Cerebellum (tissue), 4 donors: ENCODE measurements at places on chromosomes 5 and 9.

DNA sequence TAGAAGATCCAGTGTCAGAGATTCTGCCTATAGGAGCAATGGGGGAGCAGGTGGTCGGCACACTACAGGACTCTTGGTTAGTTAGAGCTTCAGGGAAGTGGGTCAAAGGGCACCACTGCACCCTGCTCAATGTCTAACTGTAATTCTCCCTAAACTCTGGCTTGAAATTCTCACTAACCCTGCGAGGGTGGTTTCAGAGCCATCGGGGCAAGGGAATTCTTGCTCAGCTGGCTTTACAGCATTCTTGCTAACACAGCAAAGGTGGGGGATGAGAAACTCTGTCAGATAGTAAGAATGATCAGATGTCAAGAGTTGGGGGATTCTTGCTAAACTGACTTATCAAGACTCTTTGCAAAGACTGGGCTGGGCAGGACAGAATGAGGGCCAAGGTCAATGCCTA is 4.7 kb upstream of the ZNF354C start:
- no peak for DNase-seq

DNA sequence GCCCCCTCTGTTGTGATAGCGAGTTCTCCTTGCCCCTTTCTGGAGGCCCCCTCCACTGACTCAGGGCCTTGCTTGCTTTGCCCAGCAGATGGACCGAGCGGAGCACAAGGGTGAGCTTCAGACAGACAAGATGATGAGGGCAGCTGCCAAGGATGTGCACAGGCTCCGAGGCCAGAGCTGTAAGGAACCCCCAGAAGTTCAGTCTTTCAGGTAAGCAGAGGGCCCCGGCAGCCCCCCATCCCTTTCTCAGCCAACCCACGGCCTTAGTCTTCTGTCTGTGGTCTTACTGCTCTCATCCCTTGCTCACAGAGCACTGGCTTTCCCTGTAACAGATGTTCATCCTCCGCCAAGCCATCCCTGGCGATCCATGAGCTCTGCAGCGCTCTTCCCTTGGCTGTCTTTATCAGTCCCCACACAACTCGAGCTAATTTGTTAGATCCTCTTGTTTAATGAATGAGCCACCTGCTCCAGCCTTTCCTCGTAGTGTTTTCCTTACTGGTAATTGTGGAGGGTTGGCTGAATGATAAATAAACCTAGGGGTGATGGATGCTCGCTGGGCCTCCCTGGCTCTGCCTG is 18.4 kb upstream of the RARS1 start:
- DNase-seq: no peak

DNA sequence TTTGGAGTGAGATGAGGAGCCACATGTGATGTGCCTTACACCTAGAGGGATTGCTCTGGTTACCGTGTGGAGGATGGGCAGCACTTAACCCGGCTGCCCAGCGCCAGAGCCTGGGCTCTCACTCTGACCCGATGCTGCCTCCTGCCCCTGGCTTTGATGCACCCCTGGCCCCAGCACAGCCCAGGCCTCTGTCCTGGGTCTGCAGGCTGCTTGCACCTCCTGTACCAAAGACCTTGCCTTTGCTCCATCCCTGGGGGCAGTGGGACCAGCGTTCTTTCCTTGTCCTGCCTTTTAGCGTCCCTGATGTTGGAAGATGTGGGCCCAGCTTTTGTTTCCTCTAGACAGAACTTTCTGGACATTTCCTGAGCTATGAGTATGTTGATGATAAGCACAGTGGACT is 40.4 kb downstream of the FGF18 start:
- no peak for DNase-seq

DNA sequence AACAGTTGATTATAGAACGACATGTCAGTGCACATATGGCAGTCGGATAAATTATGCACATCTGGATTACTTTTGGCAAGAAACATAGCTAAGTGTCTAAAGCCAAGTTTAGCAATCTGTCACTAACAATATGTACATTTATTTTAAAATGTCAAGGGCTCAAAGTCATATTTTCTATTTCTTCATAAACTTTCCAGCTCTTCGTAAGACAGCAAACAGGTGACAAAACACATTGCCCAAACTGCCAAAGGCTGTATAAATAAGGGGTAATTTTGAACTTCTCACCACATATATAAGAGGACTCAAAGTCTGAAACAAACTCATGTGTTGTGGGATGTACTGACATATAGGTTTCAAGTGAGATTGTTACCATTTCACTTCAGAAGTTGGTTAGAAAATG is 237.2 kb downstream of the ARL15 start:
- no peak for DNase-seq

DNA sequence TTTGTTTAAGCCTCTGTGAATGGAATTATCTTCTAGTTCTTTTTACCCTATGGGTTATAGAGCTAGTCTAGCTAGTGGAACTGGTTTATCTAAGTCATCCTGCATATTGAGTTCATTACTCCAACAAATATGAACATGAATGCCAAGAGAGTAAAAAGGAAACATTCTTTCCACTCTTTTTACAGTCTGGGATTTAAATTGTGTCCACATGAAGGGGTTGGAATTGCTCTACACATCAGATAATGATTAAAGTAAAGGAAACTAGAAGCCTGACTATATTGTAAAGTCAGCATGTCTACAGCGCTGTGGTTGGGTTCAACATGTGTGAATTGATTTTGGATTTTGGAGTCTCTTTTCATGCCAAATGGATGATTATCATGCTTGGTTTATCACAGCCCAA is 173.1 kb downstream of the CCDC171 start:
- DNase-seq: no peak

DNA sequence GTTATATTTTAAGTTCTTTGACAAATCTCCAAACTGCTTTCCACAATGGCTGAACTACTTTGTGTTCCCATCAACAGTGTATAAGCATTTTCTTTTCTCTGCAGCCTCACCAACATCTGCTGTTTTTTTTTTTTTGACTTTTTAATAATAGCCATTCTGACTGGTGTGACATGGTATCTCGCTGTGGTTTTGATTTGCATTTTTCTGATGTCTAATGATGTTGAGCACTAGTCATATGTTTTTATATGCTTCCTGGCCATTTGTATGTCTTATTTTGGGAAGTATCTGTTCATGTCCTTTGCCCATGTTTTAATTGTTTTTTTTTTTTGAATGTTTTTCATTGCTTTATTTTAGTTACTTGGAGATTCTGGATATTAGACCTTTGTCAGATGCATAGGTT is 196.6 kb downstream of the PLK2 start:
- no peak for DNase-seq

DNA sequence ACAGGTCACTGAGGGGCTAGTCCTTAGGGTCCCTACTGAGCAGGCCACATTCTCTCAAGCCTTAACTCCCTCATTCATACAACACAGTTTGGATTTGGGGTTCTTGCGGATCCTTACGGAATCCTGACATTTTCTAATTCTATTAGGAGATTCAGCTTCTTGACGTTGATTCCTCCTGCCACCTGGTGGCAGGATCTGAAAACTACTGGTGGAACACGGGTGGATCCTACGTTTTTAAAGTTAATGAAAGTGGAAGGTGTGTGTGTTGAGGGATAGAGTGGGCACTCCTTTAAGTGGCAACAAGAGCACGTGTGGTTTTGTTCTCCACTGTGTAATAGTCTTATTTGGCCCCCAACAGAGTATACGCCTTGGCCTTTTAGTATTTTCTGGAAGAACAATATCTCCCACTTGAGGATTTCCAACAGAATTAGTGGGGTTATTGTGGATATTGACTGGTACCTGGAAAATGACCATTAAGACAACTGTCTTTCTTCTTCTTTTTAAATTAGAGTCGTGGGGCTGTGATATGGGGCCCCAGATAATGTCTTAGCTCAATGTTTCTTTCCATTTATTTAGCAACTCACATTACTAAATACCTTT is 25.2 kb downstream of the SLC28A3 start:
- DNase-seq: peak; percentile 59

DNA sequence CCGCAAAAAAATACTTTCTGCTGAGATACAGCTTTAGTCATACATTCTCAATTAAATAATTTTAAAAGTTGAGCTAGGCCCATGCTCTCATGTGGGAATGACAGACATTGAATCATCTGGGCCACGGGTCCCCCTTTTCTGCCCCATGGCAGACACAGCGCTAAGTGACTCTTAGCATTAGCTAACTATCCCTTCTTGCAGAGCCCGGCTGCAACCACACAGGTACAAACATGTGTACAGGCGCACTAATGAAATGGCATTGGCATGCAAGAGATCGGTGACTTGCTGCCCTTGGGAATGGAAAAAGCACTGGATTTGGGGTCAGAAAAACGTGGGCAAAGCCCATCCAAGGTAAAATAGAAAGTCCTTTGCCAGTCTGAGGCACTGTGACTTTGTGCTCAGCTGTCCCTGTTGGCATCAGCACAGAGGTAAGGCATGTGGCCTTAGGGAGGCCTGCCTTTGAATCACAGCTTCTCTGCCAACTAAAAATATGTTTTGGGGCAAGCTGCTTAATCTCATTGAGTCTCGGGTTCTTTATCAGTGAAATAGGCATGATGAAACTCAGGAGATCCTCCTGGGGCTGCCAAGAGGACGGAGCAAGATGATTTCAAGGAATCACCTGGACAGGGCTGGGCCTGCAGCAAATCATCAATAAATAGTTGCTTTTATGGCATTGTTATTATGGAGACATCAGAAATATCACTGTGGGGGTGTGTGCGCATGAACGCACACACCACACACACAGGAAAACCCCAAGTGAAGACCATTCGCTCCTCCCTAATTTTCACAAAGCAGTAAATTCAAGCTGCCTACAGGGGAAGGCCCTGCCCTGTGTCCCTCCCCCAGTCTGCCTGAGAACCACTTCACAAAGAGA is 54.2 kb downstream of the WHRN start:
- no peak for DNase-seq

GRCh38 chr5:125575171-125575890 is 828.9 kb upstream of the ZNF608 start:
- DNase-seq: no peak
